ENCODE measurements at places on chromosomes 7 and 10.

GRCh38 chr10:73079779-73080541, 16.7 kb downstream of the P4HA1 start:
- H3K27ac ChIP-seq: no peak overlapping the region
- peaks cover 14% of the 10 kb centered on the region for H3K4me1 ChIP-seq
- H3K36me3 ChIP-seq: peaks cover 60% of the 10 kb centered on the region
- no peak overlapping the region for H3K4me3 ChIP-seq
- peak; percentile 29 for ATAC-seq

DNA sequence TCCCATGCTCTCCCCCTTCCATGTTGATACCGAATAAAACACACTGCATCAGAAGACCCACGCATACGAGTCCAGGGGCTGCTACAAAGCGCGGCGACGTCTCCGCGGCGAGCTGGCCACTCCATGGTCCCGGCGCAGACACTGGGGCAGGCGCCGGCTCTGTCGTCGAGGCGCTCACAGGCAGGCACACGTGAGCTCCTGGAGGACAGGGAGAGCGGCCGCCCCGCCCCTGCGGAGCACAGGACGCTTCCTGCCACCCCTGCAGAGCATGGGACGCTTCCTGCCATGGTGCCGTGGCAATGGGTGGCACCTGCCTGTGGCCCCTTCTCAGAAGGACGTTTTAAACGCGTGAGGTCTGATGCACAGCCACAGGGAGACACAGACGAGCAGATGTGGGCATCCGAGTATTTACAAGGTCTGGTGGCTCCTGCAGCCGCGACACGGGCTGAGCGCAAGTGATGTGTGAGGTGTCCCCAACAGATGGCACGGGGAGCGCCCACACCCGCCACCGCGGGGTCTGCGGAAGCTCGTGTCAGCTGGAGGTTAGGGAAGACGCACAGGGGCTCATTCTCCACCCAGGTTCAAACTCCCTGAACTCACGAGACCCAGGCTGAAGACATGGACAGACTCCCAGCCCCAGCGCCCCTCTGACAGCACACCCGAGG, 21.4 kb upstream of the GPR146 start:
- H3K27me3 ChIP-seq: no peaks in the 10 kb centered on the region
- ATAC-seq: no peak
- peaks cover 5% of the 10 kb centered on the region for H3K4me1 ChIP-seq
- H3K27ac ChIP-seq: peak overlapping the region; percentile 39
- no peak overlapping the region for H3K4me3 ChIP-seq

DNA sequence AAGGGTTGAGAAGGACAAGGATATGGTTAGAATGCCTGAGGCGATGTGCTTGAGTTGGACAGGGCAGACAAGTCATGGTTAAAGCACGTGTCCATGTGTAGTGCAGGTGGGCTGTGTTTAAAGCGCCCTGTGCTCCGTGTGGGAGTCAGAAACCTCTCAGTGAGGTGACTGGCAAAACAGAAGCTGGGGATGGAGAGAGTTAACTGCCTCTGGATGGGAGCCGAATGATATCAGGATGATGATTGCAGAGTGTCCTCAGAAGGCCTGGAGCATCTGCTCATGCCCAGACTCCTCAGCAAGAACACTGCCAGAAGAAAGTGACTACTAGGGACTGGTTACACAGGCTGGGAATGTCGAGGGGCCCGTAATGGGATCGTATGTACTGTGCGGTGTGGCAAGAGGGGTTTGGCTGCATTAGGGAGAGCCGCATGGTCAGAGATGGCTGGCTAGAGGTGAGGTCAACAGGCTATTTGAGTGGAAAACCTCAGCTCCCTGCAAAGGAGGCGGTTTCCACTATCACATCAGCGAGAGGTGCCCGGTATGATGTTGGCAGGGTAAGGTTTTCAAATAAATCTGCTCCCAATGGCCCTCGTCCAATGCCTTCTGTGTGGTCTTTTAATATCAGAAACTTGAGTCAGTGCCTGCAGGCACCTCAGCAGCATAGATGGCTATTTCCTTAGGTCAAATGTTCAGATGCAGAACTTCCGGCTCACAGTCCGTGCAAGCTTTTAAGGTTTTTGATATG, 26.1 kb upstream of the MRC1 start:
- no peaks in the 10 kb centered on the region for H3K4me1 ChIP-seq
- no peaks in the 10 kb centered on the region for H3K36me3 ChIP-seq
- H3K27ac ChIP-seq: no peak overlapping the region
- H3K4me3 ChIP-seq: no peak overlapping the region
- H3K27me3 ChIP-seq: no peaks in the 10 kb centered on the region

DNA sequence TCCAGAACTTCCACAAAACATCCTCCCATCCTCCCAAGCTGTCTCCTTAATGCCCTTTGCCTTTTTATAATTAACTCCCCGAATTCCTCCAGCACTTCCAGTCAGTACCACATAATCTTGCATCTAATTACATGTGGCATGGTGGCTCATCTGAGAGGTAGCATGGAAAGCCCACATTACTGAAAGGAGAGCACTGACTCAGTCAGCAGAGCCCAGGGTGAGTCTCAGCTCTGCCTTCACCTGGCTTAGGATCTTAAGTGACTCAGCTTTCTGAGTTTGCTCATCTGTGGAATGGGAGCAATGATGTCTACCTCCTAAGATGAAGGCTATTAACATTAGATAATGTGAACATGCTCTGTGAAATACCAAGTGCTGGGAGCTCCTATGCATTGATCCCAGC, 433.9 kb downstream of the SORCS3 start:
- ATAC-seq: peak; percentile 37
- peaks cover 1% of the 10 kb centered on the region for H3K27me3 ChIP-seq
- no peak overlapping the region for H3K27ac ChIP-seq
- no peaks in the 10 kb centered on the region for H3K36me3 ChIP-seq
- no peak overlapping the region for H3K4me3 ChIP-seq
